ENCODE measurements at places on chromosomes 1 and 21.
A peak's percentile ranks its signal among the peaks of the same experiment; 100 is the strongest.

- H3K4me1 ChIP-seq: peaks cover 11% of the 10 kb centered on the region
- H3K27me3 ChIP-seq: no peaks in the 10 kb centered on the region
- no peak overlapping the region for H3K27ac ChIP-seq
- H3K36me3 ChIP-seq: peaks cover 2% of the 10 kb centered on the region
Observed at GRCh38 chr1:184499616-184500015, 112.8 kb downstream of the C1orf21 start.

GRCh38 chr1:246597340-246597739, 31.1 kb downstream of the CNST start:
- H3K27me3 ChIP-seq: no peaks in the 10 kb centered on the region
- H3K4me1 ChIP-seq: no peaks in the 10 kb centered on the region
- no peak overlapping the region for H3K27ac ChIP-seq
- H3K4me3 ChIP-seq: no peak overlapping the region
- no peak for DNase-seq
- peaks cover 3% of the 10 kb centered on the region for H3K36me3 ChIP-seq

DNA sequence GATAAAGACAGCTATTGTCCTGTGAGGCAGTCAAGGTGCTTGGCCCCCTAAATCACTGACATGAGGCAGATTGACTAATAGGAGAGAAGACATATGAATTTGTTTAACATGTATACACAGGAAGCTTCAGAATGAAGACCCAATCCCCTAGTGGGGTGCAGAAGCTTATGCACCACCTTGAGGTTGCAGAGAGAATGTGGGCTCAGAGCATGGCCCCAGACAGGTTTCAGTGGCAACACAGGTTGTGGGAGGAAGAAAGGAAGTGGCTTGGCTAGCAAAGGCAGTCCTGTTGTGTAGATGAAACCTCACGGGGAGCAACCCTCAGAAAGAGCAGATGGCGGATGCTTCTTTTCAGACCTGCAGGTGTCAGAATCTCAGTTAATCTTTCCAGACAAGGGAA, 37.0 kb upstream of the PARP1 start:
- no peaks in the 10 kb centered on the region for H3K27me3 ChIP-seq
- no peak overlapping the region for H3K27ac ChIP-seq
- H3K36me3 ChIP-seq: no peaks in the 10 kb centered on the region

GRCh38 chr1:5389101-5389885, 602.9 kb downstream of the NPHP4 start:
- no peak for DNase-seq
- H3K36me3 ChIP-seq: no peaks in the 10 kb centered on the region
- no peaks in the 10 kb centered on the region for H3K4me1 ChIP-seq

GRCh38 chr1:214550857-214551435, 456 bp downstream of the PTPN14 start:
- no peak for DNase-seq
- no peaks in the 10 kb centered on the region for H3K27me3 ChIP-seq
- no peaks in the 10 kb centered on the region for H3K36me3 ChIP-seq
- peak overlapping the region; percentile 91 for H3K4me3 ChIP-seq
- H3K27ac ChIP-seq: peak overlapping the region; percentile 81

- H3K36me3 ChIP-seq: no peaks in the 10 kb centered on the region
- no peaks in the 10 kb centered on the region for H3K4me1 ChIP-seq
- H3K27me3 ChIP-seq: no peaks in the 10 kb centered on the region
- no peak overlapping the region for H3K4me3 ChIP-seq
Observed at GRCh38 chr1:108097018-108097417, 103.1 kb downstream of the SLC25A24 start.

- H3K36me3 ChIP-seq: peaks cover 55% of the 10 kb centered on the region
- peak; percentile 57 for DNase-seq
- peaks cover 23% of the 10 kb centered on the region for H3K4me1 ChIP-seq
Observed at GRCh38 chr1:27003745-27004470, 8.7 kb downstream of the TENT5B start.

GRCh38 chr1:160827418-160827817, 31.4 kb downstream of the LY9 start:
- H3K4me1 ChIP-seq: no peaks in the 10 kb centered on the region
- H3K4me3 ChIP-seq: no peak overlapping the region
- H3K27me3 ChIP-seq: no peaks in the 10 kb centered on the region
- DNase-seq: no peak
- H3K36me3 ChIP-seq: no peaks in the 10 kb centered on the region

DNA sequence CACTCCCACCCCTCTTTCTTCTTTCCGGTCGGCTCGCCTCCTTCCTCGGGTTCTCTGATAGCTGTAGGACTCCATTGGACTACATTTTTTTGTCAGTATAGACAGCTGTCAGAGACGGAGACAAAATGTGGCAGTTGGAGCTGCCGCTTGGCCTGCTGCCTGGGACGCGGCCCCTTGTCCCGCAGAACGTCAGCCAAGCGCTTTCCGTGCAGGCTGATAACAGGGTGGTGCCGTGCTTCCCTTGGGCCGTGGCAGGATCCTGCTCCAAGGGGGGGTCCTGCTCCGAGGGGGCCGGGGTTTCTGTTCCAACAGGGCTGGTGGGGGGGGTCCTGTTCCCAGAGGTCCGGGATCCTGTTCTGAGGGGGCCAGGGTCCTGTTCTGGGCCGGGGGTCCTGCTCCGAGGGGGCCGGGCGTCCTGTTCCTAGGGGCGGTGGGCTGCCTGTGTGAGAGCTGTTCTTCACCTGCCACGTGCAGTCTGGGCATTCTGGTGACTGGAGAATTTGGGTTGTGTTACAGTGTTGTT, 4.9 kb downstream of the SKI start:
- DNase-seq: peak; percentile 26
- peaks cover 27% of the 10 kb centered on the region for H3K36me3 ChIP-seq
- H3K27me3 ChIP-seq: no peaks in the 10 kb centered on the region
- peak overlapping the region; percentile 21 for H3K4me3 ChIP-seq
- H3K27ac ChIP-seq: no peak overlapping the region

DNA sequence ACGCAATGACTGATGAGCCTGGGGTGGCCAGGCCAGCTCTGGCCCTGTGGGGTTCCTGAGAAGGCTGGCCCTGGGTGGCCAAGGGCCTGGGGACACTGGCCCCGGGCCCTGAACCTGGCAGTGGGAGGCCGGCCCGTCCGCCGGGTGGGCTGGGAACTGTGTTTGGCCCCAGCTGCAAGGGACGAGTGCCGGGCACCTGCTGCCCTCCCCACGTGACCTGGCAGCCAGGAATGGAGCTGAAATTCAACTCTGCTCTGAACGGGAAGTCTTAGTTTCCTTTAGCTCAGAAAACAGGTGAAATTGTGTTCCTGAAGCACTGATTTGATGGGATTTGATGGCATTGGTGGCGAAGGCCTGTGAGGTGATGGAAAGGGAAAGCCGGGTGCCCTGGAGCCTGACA, 8.2 kb upstream of the TTLL10 start:
- H3K4me3 ChIP-seq: no peak overlapping the region
- no peaks in the 10 kb centered on the region for H3K27me3 ChIP-seq
- H3K4me1 ChIP-seq: no peaks in the 10 kb centered on the region
- H3K36me3 ChIP-seq: no peaks in the 10 kb centered on the region
- H3K27ac ChIP-seq: no peak overlapping the region

All from H9 (cell line).